Activated CD4-positive, alpha-beta memory T cell treated with anti-CD3 and anti-CD28 coated beads, Interleukin-2, amount 10 ng/mL, durations not matched to agents 7 days and 5 days (primary cell): ENCODE measurements at places on chromosomes 3 and 15.

GRCh38 chr15:76642671-76643070 lies 262.5 kb downstream of the SCAPER start:
- no peak for DNase-seq

- no peak for DNase-seq
Measured at GRCh38 chr3:9030034-9030433, 66.8 kb upstream of the RAD18 start.

GRCh38 chr3:111200027-111200426 lies 128.4 kb downstream of the NECTIN3 start:
- no peak for DNase-seq

DNA sequence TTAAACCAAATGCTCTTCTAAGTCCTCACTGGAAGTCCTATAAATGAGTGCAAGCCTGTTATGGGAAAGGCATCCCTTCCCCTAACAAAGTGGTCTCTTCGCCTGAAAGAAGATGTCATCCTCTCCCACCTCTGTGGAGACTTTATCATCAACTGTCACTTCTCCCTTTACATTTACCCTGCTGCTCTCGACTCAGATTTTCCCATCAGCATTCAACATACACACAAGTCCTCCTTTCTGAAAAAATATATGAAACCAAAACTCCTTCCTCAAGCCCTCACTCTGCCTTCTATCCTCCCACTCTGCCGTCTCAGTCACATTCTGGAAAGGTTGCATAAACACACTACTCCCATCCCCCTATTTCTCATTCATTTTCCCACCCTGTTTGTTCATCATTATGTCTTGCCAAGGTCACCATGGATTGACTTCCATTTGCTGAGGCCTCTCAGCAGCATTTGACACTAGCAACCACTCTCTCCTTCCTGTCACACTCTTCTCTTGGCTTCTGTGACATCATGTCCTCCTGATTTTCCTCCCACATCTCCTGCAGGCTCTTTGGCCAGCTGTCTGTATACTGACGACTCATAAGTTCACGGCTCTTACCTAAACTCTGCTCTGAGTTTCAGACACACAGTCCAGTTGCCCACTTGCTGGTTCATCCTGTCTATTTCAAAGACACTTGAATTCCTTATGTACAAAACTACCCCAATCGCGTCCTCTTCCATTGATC lies 70.3 kb upstream of the SMAD3 start:
- no peak for DNase-seq

- DNase-seq: no peak
Measured at GRCh38 chr3:94965867-94966475, 903.1 kb downstream of the NSUN3 start.

DNA sequence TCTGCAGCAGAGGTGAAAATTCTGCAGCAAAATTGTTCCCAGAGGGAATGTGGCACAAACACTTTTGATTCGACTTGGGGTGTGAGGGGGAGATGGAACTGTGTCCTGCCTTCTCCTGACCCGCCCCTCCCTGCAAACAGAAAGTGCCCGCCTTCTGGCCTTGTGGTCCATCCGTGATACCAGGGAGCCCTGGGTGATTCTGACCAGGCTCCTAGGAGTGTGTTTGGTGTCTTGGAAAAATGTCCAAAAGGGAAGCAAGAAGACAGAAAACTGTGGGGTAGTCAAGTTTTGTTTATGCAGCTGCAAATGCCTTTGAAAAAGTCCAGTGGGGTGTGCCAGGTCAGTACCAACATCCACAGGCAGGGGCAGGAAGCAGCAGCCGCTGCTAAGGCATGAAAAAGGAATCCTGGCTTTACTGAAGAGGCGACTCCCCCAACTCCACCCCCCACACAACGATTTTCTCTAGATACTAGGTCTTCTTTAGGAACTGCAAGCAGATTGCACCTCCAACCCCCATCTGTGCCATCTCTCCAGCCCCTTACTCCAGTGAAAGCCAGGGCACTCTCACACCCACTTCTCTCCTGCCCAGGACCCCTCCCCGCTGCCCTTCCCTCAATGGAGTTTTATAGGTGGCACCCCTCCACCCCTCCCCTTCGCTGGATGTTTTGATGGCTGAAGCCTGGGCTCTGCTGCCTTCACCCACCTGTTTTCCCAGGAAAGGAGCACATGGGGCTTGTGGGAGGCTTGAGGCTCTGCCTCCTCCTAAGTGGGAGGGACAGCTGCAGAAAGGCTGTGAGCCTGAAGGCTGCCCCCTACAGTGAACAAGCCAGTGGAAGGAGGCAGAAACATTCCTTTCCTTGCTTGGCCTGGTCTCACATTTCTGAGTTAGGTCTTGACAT lies 82.4 kb upstream of the HERC1 start:
- no peak for DNase-seq

DNA sequence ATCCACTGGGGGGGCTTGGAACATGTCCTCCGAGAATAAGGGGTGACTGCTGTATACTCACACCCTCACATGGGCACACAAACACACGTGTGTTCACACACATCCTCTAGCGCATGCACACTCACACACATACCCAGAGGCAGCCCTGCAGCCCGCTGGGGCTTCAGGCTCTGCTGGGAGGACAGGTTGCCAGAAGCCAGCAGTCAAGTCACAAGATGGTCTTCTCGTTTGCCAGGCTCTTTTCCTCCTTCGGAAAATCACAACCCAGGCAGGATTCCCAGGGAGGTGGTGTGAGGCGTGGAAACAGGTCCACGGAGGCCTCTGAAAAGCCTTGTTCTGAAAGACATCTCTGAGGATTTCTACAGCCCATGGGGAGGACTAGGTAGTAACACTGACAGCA lies 26.8 kb downstream of the MEGF11 start:
- DNase-seq: no peak

DNA sequence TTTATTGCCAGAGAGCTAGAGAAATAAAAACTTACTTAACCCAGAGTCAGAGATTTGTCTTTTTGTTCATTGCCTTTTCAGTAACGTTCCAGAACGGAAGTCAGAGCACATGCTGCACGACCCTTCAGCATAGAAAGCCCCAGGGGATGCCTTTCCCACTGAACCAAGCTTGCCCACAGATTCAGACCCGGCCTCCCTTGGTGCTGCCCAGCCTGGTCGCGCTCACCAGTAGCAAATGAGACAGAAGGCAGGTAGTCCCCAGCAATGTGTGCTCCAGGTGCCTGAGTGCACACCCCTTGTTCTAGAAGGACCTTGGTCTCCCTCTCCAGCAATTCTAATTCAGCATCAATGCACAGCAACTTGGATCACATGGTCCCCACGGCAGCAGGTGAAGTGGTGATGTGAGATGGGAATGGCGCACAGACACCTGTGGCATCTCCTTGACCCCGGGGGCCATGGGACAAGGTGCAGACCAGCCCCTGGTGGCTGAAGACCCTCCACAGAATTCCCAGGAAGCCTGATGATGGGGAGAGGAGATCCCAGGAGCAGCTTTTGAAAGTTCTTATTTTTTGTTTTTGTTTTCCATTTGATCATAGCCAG lies 91.8 kb upstream of the IQSEC1 start:
- DNase-seq: no peak

- no peak for DNase-seq
Measured at GRCh38 chr15:68537506-68537905, 41.3 kb upstream of the CORO2B start.

DNA sequence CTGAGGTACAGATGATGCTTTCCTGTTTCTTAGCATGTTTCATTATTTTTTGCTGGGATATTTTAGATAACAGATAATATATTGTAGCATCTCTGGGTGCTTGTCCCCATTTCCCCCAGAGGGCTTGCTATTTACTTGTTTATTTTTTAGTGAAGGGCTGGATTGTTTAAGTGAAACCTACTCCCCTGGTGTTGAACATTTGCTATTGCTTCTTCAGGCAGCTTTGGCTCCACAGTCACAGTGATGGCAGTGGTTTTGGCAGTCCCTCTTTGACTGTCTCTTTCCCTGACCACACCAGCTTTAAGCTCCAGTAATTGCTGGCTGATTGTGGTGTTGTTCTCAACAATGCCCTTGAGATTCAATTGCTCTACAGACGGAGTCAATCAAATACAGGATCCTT lies 128.9 kb downstream of the KLF13 start:
- no peak for DNase-seq

- DNase-seq: no peak
Measured at GRCh38 chr3:52364322-52365035, 48.4 kb downstream of the DNAH1 start.

DNA sequence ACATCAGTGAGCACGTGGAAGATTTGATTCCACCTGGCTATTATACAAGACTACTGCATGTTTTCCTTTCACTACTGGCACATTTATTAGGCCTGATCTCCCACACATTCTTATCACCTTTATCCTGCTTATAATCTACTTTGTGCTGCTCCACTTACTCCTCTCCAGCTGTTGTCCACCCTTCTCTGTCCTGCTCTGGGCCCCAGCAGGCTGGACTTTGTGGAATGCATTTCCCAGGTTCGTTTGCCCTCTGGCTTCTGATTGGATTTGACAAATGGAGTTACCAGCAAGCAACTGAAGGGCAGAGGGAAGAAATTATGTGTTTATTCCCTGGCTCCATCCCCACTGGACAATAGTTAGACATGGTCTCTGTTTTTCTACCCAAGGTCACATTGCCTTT lies 75.5 kb downstream of the DCLK3 start:
- DNase-seq: no peak

DNA sequence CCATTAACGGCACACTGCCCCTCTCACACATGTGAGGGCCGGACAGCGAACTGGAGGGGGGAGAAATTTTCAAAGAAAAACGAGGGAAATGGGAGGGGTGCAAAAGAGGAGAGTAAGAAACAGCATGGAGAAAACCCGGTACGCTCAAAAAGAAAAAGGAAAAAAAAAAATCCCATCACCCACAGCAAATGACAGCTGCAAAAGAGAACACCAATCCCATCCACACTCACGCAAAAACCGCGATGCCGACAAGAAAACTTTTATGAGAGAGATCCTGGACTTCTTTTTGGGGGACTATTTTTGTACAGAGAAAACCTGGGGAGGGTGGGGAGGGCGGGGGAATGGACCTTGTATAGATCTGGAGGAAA lies 1.5 kb downstream of the SOX2 start:
- no peak for DNase-seq

DNA sequence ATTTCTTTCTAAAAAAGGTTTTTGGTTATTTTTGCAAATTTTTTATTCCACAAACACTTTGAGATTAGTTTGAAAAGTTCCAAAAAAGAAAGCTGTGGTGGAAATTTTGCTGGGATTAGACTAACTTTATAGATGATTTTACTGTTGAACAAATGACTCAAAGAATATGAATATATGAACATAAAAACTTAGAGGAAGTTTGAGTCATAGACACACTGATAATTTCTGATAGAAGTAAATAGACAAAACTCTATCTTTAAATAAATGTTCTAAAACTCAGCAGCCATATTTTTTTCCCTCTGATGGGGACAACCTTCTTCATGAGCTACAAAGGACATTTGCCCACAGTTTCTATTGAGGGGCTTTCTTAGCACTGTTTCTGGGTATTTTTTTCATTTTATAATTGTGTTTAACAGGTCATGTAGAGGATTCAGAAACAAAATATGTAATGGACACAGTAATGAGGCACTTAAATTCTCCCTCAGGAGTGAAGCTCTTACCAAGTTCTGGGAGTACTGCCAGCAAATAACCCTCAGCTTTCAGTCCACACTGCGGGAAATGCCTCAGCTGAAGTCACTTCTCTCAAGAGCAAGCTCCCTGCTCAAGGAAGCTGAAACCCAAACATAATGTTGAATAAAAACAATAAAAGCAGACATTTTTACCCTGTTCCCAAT lies 157.6 kb downstream of the NFKBIZ start:
- no peak for DNase-seq

GRCh38 chr3:36761779-36762178 lies 2.6 kb downstream of the DCLK3 start:
- no peak for DNase-seq

DNA sequence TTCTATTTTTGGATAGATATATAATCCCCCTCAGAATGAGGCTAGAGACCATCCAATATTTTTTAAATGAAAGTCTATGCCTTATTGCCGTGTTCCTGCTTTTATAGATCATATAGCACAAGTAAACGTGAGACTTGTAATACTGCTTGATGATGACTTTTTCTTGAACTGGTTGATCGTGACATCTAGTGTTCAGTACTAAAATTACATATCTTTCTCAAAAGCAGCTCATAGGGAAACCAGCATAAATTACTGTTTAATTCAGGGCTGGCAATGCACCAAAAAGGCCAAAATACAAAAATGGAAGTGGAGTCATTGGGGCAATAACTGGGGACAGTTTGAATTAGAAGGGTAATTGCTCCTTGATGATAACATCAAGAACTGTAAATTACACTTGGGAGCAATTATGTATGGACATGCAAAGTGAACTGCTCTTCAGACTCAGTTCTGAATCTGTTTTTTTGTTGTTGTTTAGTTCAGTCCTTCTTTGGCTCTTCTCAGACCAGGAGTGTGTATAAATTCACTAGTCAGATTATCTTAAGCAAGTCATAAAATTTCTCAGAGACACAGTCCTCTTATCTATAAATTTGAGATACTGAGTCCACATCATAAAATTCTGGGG lies 325.3 kb downstream of the THSD4 start:
- DNase-seq: no peak
